ENCODE measurements at places on chromosomes 1 and 21. TPM values are rescaled to one million over a fixed set of nuclear protein-coding genes. Genes with fewer than 3 reads are reported as not detected.
A peak's percentile ranks its signal among the peaks of the same experiment; 100 is the strongest.

GRCh38 chr21:29654203-29654602 lies 285.6 kb downstream of the GRIK1 start:
- no peak for DNase-seq

DNA sequence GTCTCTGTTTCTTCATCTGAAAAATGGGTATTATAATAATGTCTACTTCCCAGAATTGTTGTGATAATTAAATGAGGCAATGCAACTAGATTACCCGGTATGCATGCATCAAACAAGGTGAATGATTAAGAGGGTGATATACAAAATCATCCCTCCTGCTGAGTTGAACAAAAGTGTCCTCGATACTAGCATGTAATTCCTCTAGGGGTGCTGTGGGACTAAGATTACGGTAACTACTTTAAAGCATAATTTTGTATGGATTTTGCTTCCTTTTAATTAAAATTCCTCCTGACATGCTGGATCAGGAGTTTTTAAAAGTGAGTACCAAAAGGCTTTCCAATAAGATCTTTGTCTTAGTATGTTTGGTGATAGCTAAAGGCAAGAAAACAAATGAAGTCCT lies 98.7 kb upstream of the PRMT6 start:
- no peak for DNase-seq

GRCh38 chr21:32565856-32566465 lies 19.4 kb downstream of the TCP10L start:
- DNase-seq = no peak

GRCh38 chr21:31802331-31802730 lies 70.4 kb upstream of the SCAF4 start:
- DNase-seq = no peak

GRCh38 chr1:96253246-96254035 lies 468.1 kb upstream of the PTBP2 start:
- DNase-seq = no peak

- no peak for DNase-seq
Measured at GRCh38 chr1:174262349-174263241, 103.3 kb downstream of the RABGAP1L start.

GRCh38 chr1:51574796-51575195 lies 42.1 kb upstream of the OSBPL9 start:
- no peak for DNase-seq

DNA sequence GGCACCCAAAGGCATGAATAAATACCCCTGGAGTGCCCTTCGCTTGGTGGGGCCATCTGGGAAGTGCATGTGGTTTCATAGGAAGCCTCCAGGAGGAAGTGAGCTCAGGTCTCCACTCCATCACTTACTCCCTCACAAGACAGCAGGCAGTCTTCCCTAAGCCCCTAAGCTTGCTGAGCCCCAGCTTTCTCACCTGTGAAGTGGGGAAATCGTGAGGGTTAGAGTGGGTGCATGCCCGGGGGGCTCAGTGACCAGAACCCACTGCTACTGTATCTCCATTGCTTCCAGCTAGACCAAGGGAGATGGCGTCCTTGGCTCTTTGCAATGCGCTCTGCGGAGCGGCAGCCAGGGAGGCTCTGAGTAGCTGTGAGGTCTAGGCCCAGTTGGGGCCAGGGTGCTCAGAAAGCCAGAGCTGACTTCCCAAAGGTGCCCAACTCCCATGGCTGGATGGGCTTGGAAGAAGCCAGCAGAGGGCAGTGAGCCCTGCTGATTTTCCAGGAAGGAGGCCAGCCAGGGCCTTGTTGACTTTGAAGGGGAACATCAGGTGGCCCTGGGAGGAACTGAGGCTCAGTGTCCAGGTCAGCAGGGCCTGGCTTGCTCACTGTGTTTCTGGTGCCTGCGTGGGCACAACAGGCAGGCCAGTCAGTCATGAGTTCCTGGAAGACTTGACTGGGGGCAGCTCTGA lies 27.3 kb downstream of the CDCP2 start:
- DNase-seq = no peak

DNA sequence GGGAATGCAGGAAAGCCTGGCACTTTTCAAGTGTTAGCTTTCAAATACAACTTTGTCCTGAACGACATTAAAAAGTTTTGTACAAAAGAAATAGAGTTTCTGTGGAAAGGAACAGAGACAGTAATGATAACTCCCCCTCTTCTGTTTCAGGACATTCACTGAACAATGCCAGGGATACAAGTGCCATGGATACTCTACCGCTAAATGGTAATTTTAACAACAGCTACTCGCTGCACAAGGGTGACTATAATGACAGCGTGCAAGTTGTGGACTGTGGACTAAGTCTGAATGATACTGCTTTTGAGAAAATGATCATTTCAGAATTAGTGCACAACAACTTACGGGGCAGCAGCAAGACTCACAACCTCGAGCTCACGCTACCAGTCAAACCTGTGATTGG lies 189.5 kb downstream of the ADGRL2 start:
- no peak for DNase-seq

GRCh38 chr1:67668660-67669059 lies 16.3 kb upstream of the GADD45A start:
- no peak for DNase-seq

DNA sequence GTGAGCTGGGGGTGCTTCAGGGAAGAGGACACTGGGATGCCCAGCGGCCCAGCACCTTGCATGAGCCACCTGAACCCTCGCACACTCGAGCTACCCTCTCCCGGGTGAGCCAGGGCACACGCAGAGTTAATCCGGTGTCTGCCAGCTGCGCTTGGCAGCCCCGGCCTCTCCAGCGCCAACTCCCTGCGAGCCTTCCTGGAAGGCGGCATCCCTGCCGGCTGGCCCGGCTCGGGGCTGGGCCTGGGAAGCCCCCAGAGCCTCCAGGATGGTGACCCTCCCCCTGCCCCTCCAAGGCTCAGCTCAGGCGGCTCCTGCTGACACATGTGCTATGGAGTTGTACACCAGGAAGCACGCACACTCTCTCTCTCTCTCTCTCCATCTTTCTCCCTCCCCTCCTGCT lies 48.7 kb downstream of the RAP1GAP start:
- DNase-seq = no peak

DNA sequence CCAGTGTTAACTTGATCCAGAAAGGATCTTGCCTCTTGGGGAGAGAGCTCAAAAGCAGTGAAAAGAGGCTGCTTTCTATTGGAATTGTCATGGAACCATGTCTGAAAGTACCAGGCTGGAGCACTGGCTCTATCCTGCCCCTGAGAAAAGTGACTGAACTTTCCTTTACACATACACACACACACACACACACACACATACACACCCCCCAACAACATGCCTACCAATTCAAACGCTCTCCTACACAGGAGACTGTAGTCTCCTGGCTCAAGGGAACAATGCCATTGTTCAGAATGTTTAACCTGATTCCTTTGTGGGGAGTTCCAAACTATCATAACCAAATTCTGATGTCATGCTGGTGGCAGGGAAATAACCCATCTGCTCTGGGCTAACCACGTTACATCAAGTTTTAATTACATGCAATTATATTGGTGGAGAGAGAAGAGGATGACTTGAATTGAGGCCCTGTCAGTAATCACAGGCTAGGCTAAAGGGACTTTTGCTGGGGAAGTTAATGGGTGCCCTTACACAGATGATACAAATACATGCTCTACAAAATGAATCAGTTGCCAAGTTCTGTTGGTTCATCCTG lies 52.3 kb upstream of the DUSP10 start:
- DNase-seq = no peak

DNA sequence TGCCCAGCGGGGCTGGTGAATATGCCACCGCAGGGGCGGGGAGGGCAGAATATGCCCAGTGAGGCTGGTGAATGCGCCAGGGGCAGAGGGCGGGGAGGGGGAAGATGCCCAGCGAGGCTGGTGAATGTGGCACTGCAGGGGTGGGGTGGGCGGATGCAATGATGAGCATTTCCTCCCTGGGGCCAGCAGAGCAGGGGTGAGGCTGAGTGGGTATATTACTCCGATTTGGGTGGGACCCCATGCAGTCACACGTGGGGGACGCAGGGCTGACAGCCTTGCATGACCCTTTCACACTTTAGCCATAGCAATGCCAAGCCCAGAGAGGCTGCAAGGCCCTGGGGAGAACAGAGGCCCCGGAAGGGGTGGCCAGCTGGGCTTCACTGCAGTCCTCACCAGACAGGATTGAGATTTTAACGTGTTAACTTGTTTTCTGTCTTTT lies 9.3 kb upstream of the SLX9 start:
- no peak for DNase-seq

- peak; percentile 79 for DNase-seq
Measured at GRCh38 chr1:226436855-226437491, 29.1 kb upstream of the PARP1 start.

DNA sequence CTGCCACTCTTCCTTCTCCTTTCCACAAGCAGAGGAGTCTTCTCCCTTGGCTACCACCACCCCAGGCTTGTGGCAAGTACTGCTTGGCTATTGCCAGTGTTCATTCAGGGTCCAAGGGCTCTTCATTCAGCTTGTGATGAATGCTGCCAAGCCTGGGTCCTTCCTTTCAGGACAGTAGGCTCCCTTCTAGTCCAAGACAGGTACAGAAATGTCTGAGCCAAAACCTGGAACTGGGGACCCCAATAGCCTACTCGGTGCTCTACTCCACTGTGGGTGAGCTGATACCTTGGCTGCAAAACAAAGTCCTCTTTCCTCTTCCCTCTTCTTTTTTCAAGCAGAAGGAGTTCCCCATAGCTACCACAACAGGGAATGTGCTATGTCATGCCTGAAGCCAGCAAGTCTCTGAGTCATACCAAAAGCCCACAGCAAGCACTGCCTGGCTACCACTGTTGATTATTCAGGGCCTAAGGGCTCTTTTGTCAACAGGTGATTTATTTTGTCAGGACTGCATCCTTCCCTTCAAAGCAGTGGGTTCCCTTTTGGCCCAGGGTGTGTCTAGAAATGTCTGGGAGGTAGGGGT lies 268.9 kb downstream of the HHAT start:
- DNase-seq = no peak

DNA sequence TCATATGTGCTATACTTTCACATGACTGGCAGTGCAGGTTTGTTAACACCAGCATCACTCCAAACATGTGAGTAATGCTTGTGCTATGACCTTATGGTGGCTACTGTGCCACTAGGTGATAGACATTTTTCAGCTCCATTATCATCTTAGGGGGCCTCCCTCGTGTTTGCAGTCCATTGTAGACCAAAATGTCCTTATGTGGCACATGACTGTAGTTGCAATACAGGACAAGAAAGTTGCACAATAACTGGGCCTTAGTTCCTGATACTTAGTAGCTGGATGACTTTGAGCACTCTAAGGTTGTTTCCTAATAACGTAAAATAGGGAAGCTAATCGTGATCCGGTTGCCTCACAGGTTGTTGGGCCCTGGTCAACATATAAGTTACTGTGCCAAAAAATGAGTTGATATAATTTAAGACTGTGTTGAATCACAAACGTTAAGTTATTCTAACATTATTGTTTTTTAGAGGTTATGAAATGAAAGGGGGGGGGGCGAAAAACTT lies 511 bp upstream of the SNX27 start:
- DNase-seq = peak; percentile 78

Gene RAB13
- 15.6 TPM for total RNA-seq

DNA sequence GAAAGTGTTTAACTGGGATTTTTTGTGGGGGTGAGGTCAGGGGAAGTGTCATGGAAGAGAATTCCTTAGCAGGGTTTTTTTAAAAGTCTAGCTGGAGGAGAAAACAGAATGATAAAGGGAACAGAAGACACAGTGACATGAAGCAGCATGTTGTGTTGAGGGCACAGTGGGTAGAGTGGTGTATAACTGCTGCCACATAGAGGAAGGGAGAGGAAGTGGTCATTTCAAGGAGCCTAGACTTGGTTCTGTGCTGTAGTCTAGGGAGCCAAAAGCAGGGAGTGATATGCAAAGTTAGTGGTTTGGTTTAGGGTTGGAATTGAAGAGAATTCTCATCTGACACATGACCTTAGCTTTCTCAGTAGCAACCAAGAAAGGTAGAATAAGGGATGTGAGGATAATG lies 10.2 kb downstream of the EEIG2 start:
- DNase-seq = no peak

- no peak for DNase-seq
Measured at GRCh38 chr21:32554832-32555638, 30.3 kb downstream of the TCP10L start.

DNA sequence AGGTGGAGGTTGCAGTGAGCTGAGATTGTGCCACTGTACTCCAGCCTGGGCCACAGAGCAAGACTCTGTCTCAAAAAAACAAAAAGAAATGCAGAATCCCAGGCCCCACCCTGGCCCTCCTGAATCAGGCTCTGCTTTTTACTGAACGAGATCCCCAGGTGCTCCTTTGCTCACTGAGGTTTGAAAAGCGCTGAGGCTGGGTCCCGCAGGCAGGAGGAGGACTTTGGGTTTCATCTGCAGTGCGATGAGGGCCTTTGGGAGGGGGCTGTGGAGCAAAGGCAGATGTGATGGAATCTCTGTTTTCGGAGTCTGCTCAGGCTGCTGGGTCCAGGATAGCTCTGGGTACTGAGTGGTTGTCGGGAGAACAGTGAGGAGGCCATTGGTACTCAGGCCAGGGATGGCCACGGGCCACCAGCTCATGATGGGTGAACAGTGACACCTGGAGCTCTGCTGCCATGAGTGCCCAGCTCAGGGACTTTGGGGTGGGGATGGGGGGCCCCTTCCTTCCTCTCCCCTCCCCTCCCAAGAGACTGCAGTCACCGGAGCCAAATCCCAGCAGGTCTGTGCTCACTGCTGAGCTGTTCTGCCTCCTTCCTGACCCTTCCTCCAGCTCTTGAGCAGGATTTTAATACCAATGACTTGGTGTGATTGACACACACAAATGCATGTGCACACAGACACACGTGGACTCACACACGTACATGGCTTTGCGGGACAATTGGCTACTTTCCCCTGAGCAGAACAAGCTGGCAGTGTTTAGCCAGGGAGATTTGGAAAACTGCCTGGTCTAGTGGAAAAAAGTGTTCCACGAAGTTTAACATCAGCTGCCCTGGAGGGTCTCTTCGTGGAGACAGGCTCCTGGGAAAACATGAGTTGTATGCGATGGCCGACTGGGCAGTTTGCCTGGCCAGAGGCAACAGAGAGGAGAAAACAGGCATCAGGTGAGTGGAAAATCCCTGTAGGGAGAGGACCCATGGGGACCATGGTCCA lies 3.6 kb upstream of the DHRS3 start:
- DNase-seq = no peak

DNA sequence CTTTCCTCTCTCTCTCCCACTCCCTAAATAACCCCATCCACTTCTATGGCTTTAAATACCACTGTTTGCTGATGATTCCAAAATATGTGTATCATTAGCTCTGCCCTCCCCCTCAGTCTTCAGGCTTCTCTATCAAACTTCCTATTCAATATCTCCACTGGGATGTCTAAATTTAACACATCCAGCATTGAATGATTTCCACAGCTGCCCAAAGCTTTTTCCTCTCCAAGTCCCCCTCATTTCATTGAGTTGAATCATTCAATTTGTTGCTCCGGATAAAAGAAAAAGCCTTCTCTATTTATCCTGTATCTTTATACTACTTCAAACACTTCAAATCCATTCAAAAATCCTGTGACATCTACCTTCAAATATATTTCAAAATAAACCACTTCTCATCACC lies 225.0 kb downstream of the SEC16B start:
- no peak for DNase-seq

Gene FAM151A
- total RNA-seq = not detected

Gene YOD1
- total RNA-seq = 71.2 TPM
